ENCODE measurements at places on chromosomes 2 and 18.

- no peak for DNase-seq
Observed at GRCh38 chr2:219087361-219087760, 26.6 kb upstream of the IHH start.

DNA sequence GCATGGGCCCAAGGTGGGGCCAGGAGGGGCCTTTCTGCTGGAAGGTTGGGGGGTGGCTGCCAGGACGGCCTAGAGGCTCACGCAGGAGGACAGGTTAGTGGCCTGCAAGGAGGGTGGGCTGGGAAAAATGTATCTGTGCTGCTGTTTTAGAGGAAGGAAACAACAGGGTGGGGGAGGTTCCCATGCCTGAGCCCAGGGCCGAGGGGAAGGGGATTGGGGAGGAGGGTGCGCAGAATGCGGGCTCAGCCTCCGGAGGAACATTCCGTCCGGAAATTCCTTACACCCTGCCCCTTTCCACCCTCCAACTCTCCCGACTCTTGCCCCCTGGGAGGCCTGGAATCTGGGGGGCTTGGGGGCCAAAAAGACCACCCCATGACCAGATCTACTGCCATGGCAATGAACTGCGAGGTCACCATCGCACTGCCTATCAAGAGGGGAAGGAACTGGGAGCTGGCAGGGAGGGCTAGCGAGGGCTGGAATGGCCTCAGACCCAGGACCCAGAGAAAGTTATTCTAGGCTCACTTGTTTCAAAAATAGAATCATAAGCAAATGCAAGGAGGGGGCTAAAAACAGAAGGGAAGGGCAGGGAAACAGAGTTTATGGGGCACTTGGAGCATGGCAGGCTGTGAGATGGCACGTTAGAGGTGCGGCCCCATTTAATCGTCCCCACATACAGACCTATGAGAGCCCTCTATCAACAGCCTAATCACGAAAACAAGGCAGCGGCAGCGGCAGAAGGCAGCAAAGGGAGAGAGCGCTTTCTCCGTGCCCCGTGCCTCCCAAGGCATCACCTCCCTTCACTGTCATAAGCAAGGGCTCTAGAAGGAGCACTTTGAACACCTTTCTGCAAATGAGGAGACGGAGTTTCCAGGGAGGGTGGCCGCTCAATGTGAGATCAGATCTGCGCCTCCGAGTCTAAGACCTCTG, 90.4 kb downstream of the TNS1 start:
- no peak for DNase-seq

- DNase-seq = no peak
Observed at GRCh38 chr2:114769110-114769509, 326.7 kb downstream of the DPP10 start.

DNA sequence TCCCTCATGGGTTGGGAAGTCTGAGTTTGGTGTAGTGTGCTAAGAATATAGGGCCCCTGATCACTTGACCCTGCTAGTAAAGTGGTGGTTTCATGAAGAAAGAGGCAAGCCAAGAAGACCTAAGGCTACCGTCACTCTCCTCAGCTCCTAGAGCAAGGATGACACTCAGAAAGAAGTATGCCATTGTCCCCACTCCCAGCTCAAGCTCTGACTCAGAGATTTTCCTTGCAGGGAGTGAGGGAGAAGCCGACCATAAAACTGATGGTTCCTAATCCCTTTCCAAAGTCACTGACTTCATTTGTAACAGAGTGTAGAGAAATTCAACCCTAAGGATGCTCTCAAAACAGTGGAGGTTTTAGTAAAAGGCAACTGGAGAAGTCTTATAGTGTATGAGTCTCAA, 80.9 kb downstream of the ICA1L start:
- DNase-seq = no peak

- DNase-seq = no peak
Observed at GRCh38 chr2:240208631-240209211, 68.3 kb upstream of the OTOS start.

GRCh38 chr18:44736664-44737380, 56.1 kb downstream of the SETBP1 start:
- no peak for DNase-seq

DNA sequence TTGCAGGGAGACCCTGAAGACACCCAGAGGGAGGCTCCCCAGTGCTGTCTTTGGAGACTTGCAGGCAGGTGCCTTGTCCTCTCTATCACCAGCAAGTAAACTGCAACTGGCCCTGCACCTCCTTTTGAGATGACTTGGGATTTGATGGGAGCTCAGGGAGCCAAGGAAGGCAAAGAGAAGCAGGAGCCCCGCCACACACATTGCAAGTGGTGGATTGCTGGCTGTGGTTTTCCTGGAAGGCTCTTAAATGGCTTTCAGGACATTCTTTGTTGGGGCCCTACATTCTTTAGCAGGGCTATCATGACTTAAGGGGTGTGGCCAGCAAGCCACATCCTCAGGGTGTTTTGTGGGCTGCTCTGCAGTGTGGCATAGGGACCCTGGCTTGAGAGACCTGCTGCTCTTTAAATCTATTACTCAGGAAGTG, 39.9 kb upstream of the CDC42EP3 start:
- DNase-seq = no peak
